Natural killer cell treated with Interleukin-12 subunit alpha and Interleukin-12 subunit beta and Interleukin-15 and Interleukin-18, amount 100 ng/mL, for 72 hours (primary cell): ENCODE measurements at places on chromosomes 11 and 22. TPM values are rescaled to one million over a fixed set of nuclear protein-coding genes. Genes with fewer than 3 reads are reported as not detected.

GRCh38 chr11:6397156-6397555 is 6.9 kb downstream of the SMPD1 start:
- H3K36me3 ChIP-seq = no peaks in the 10 kb centered on the region
- H3K27ac ChIP-seq = no peak overlapping the region
- peaks cover 22% of the 10 kb centered on the region for H3K4me1 ChIP-seq
- no peak for DNase-seq
- H3K27me3 ChIP-seq = no peaks in the 10 kb centered on the region

GRCh38 chr11:88536616-88537265 is 199.2 kb upstream of the CTSC start:
- no peaks in the 10 kb centered on the region for H3K36me3 ChIP-seq
- H3K27me3 ChIP-seq = no peaks in the 10 kb centered on the region
- peak overlapping the region; percentile 57 for H3K4me3 ChIP-seq
- peak overlapping the region; percentile 98 for H3K27ac ChIP-seq
- peaks cover 39% of the 10 kb centered on the region for H3K4me1 ChIP-seq

GRCh38 chr11:70536051-70536877 is 137.9 kb downstream of the CTTN start:
- no peaks in the 10 kb centered on the region for H3K4me1 ChIP-seq
- DNase-seq = peak; percentile 37
- H3K36me3 ChIP-seq = no peaks in the 10 kb centered on the region

CARD18 gene
- not detected for total RNA-seq

GRCh38 chr11:692824-693414 is 2.1 kb downstream of the DEAF1 start:
- no peaks in the 10 kb centered on the region for H3K36me3 ChIP-seq
- no peak for DNase-seq
- H3K27me3 ChIP-seq = no peaks in the 10 kb centered on the region
- peaks cover 23% of the 10 kb centered on the region for H3K4me1 ChIP-seq
- H3K27ac ChIP-seq = peak overlapping the region; percentile 84
- peak overlapping the region; percentile 87 for H3K4me3 ChIP-seq

PRR5 gene
- total RNA-seq = 15.7 TPM
